Naive thymus-derived CD4-positive, alpha-beta T cell (primary cell): ENCODE measurements at places on chromosomes 16 and 17. TPM values are rescaled to one million over a fixed set of nuclear protein-coding genes. Genes with fewer than 3 reads are reported as not detected.

- no peak for DNase-seq
These were observed 473.6 kb downstream of the CDH11 start for GRCh38 chr16:64648282-64648681.

- peak; percentile 44 for DNase-seq
These were observed 786 bp upstream of the CACNA1G start for GRCh38 chr17:50559674-50560184.

- DNase-seq: no peak
These were observed 5.3 kb downstream of the ST3GAL2 start for GRCh38 chr16:70433458-70434103.

DNA sequence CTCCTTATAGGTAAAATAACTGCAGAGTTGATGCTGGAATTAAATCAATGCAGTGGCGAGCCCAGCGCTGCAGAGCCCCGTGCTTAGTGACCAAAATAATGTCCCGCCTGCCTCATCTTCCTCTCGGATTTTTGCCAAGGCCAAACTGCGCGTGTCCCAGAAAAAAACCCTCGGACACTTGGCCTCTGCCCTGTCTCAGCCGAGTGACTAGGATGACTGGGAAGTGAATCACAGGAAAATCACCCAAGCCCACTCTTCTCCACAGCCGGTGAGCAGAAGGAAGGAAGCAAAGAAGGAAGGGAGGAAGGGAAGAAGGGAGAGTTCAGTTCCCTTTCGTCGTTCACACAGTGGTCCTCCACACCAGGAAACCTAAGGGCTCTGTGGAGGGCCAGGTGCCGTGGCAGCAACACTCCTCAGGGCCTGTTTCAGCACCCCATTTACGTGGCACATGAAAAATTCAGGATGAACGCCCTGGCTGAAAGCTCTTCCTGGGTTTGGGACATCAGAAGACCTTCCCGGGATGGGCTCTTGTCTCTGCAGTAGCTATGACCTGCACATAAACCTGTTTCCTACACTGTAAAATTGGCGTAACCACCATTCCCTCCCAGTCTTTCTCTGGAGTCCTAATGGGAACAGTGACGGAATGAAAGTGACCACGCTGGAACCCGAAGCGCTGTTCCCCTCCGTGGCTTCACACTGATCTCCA lies 25.4 kb upstream of the HOXB13 start:
- DNase-seq: no peak

- DNase-seq: no peak
These were observed 142.5 kb upstream of the CHMP6 start for GRCh38 chr17:80849119-80849518.

DNA sequence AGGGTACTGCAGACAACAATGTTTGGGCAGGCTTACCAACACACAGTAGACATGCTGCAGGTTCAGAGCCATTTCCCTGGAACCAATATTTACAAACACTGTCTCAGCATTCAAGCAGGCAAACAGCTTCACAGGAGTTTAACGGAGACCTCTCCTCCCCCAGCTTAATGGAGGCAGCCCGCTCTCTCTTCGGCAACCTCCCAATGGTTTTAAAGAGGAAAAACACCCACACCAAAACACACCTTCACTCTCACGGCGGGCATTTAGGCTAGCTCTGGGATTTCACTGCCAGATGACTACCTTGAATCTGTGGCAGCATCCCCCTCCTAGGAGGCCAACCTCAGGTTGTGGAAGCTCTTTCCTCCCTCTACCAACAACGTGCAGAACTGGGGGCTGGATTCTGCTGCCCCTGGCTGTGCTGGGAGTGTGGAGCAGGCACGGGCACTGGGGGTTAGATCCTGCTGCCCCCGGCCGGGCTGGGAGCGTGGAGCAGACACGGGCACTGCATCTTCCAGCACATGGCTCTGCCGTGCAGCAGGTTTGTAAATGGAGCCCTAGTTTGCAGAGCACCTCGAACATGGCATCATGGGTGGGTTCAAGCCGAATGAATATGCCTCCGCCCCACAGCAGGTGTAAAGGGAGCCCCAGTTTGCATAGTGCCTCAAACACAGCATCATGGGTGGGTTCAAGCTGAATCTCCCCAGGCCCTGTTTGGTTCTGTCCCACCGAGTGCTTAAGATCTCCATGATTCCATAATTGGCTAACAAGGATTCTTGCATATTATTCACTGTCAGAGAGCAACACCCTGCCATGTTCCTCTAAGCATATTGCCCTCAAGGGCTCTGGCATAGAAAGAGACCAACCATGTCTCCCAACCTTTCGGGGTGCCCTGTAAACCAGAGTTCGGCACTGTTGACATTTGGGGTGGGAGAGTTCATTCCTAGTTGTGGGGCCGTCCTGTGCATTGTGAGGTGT lies 86.4 kb downstream of the RBFOX3 start:
- no peak for DNase-seq

GRCh38 chr17:7656958-7657609 lies 6.4 kb downstream of the ATP1B2 start:
- DNase-seq: no peak

GRCh38 chr17:9230861-9231260 lies 209.6 kb downstream of the NTN1 start:
- no peak for DNase-seq

- DNase-seq: peak; percentile 33
These were observed 740 bp upstream of the ATP6V0D1 start for GRCh38 chr16:67481561-67482232.

DNA sequence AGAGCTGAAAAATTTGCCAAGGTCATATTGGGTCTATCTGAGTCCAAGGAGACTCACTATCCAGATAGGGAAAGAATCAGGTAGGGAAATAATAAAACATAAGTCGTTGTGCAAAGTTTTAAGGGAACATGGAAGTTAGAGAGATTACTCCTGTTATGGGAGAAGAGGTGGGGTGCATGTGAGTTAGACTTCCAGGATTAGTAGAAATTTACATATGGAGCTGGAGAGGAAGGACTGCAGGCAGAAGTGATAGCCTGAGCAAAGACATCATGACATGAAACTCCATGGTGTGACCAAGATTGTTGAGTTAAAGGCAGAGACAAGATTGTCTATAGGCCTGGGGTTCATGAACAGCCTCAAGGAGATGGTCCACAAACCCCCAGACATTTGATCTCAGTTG lies 5.8 kb upstream of the KSR1 start:
- no peak for DNase-seq

DNA sequence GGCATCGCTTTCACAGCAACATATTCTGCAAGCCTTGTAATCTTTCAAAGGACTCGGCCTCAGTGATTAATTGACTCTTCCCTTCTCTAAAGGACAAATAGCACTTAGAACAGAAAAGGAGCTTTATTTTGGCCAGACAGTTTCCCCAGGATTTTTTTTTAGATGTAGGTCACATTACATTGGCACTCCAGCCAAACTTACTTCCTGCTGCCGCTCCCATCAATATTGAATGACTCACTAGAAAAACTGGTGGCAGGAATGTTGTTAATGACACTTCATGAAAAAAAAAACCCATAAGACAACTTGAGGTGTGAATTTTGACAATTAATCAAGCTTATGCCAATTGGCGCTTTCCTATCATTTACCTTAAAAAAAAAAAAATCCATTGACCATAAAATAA lies 432.6 kb downstream of the TOX3 start:
- DNase-seq: no peak

GRCh38 chr16:55015181-55015913 lies 84.7 kb downstream of the IRX5 start:
- DNase-seq: no peak

DNA sequence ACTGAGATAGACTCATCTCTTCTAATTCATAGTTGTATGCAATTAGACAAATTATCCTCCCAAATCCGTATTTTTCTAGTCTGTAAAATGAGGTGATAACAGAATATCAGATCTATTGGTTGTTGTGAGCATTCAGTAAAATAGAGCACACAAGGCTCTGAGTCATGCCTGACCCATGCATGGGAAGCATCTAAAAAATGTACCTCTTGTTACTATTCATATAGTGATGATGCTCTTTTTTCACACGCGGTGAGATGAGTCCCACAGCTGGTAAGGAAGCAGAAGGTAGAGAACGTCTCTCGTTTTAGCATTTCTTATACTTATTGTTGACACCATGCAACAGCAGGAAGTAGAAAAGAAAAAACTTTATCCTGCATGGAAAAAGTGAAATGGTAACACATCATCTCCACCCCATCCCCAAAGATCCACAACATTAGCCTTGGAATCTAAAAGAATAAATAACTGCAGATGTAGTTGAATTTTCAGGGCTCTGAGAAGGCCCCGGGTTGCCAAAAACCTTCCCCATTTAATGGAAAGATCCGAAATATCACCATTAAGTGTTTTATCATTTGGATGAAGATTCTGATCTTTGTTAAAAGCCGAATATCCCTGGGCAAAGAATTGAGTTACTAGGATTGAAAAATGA lies 215.6 kb downstream of the TMEM114 start:
- DNase-seq: no peak

DNA sequence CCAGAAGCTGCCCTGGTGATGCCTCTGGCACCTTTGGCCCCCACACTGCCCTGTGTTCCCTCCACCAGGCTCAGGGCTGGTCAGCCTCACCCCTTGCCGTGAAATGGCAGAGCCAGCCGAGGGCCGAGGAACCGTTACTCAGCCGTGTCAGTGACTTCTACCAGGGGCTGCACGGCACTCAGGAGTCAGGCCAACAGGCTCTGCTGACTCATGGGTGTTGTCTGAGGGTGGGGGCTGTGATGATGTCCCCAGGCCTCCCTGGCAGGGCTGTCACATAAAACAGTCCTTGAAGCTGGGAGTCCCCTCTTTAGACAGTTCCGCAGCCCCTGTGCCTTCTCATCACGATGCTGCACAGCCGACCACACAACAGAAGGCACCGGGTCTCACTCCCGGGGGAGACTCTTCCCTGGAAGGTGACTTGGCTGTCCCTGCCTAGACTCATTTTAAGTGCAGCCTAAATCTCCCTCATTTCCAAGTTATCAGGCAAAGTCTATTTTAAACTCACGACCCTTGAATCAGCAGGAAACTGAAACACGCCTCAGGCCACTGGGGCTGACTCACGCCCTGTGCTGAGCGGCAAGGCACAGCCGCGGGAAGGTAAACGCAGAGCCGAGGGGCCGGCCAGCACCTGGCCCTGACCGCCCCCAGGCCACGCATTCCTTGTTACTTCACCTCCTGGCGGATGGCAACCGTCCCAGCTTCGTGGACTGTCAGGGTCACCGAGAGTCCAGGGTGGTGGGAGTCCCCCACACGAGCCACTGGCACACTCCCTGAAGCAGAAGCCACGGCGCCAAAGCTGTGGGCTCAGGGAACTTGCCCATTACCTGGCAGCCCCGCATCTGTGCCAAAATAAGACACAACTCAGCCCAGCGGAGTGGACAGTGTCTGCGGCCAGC lies 102.6 kb downstream of the ZNF778 start:
- no peak for DNase-seq

DNA sequence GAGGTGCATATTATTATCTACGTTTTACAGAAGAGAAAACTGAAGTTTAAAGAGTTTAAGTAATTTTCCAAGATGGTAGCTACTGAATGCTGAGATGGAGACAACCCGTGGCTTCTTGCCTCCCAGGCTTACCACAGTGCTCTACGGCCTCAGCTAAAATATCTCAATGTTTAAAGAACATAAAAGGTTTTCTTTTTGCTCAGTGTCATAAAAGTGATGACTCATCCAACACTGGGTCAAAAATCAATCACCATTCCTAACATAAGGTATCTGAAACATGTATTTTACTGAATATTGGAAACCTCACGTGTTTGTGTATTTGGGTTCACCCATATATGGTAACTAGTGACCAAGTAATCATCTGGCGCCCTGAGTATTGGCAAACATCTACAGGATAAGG lies 18.4 kb downstream of the ABCA9 start:
- DNase-seq: no peak

DNA sequence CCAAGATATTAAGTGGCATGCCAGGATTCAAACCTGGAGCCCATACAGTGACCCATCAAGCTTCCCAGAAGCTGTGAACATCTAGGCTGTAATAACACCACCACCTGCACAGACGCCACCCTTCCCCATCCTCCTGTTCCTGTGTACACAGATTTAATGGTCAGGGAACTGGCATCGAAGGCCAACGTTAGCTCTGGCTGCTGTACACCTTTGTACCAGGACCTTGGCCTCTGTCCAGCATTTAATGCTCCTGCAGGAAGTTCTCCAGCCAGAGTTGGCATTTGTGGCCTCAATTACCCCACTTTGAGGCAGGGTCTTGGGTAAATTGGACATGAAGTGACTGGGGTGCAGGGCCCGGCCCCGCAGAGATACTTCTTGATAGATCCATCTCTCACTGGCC lies 49.3 kb downstream of the SCNN1B start:
- no peak for DNase-seq

- no peak for DNase-seq
These were observed 63.7 kb downstream of the RPH3AL start for GRCh38 chr17:288802-289356.

DNA sequence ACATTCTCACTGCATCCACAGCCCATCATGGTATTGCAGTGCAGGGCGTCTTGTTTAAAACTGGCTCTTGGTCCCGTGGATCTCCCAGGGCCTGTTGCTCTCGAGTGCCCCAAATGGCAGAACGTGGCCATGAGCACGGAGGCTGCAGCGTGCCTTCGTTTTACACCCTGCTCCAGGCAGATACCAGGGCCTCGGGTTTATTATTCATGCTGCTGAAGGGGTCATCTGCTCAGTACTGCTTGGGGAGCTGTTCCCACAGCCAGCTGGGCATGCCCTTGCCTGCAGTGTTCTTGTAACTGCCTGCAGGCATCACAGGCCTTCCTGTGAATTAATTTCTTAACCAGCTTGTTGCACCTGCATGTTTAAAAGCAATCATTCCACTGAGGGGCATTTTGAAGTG lies 129.7 kb upstream of the CHMP6 start:
- DNase-seq: no peak

GPR179 gene
- total RNA-seq: 0.35 TPM

RRAD gene
- 0.43 TPM for total RNA-seq

CMTM2 gene
- 0.58 TPM for total RNA-seq

KRT9 gene
- not detected for total RNA-seq

SHISA6 gene
- not detected in 2 replicates for total RNA-seq

CYGB gene
- not detected for total RNA-seq

CRYBA1 gene
- total RNA-seq: not detected in 2 replicates

ASGR2 gene
- total RNA-seq: 1.9 TPM

PLEKHH3 gene
- 1.6 TPM for total RNA-seq

CHD9NB gene
- total RNA-seq: not detected

TBC1D26 gene
- 0.43 TPM for total RNA-seq

C17orf78 gene
- total RNA-seq: not detected in 2 replicates

INCA1 gene
- 0.38 TPM for total RNA-seq

HAS3 gene
- 4.2 TPM for total RNA-seq

FOXF1 gene
- total RNA-seq: not detected
